ENCODE measurements at places on chromosomes 1 and 21.

- no peak for DNase-seq
Measured at GRCh38 chr1:181583598-181583997, 100.3 kb downstream of the CACNA1E start.

DNA sequence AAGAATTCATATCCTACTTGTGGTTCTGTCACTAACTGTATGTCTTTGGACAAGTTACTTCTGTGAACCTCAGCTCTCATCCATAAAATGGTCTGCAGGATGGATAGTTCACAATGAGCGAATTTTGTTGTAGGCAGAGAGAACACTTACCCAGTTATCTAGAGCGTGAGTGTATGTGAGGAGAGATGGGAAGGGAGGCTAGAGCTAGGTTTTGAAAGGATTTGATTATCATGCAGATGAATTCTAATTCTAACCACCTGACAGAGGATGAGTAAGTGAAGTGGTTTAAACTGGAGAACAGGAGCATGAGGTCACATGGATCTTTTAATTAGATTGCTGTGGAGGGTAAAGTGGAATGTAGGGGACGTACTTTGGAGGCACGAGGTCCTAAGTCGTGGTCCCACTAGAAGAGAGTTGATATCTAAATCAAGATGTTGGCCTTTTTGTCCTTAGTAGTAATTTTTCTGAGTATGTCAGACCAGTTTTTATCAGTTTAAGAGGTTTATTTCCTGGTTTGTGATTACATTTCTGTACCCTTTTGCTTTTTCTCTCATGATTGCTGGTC lies 5.0 kb downstream of the SUCO start:
- no peak for DNase-seq

DNA sequence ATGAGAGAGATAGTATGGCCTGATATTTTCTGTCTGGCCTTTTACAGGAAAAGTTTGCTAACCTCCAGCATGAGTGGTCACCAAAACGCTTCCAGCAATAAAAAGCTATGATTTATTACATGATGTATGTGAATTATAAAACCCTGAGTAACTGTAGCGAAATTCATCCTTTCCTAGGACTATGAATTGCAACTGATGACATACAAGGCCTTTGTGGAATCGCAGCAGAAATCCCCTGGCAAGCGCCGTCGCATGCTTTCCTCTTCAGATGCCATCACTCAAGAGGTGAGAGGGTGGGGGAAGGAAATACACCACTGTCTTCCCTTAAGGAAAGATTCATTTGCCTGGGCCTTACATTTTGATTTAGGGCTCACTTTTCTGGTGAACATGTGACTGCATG lies 117.9 kb downstream of the MACF1 start:
- no peak for DNase-seq

DNA sequence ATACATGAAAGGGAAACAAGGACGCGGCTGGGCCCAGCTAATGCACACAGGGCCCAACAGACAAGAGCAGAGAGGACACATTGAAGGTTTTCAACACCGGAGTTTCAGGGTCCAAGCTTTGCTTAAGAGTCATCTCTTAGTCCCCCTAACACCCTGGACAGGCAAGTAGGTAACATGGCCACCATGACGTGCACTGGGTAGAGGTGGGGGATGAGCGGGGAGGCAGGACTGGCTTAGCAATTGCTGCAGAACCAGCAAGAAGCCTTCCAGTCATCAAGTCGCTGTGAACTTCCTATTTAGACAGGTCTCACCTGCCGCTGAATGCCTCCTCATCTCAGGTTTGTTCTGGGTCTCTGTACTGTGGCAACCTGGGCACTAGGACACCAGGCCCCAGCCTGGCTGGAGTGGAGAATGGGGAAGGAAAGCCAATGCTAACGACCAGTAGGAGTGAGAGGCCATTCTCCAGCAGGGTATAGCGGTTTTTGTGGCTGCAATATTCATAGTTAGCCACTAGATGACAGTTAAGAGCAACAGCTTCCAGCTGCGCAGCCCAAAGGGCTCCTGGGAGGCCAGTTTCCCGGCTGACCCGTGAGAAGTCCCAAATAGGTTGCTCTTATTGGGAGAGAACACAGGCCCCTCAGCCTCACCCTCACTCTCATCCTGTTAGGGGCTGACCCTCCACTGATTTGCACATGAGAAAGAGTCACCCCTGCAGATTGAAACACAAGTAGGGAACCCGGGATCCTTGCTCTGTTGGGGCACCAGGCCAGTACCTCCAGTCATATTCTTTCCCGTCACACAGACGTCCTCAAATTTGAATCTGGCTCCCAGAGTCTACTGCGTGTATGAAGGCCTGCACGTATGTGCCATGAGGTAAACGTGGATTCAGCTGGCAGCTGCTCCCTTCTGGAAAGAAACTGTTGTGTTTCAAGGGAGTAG lies 6.0 kb upstream of the PIGC start:
- no peak for DNase-seq

DNA sequence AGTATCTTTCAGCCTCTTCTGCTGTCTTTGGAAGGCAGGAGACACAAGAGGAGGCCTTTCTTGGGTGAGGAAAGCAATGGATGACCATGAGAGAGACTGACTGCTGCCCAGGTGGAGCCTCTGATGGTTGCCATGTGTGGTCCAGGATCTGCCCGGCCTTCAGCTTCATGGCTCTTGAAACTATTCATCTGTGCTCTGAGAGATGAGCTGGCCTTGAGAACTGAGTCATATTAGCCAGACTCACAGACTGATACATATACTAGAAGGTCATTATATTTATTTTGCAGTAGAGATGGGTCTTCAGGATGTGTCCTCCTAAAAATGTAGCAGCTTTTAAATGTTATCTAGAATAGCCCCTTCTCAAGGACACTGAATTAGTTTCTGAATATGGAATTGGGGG lies 33.7 kb downstream of the PTGFRN start:
- no peak for DNase-seq

DNA sequence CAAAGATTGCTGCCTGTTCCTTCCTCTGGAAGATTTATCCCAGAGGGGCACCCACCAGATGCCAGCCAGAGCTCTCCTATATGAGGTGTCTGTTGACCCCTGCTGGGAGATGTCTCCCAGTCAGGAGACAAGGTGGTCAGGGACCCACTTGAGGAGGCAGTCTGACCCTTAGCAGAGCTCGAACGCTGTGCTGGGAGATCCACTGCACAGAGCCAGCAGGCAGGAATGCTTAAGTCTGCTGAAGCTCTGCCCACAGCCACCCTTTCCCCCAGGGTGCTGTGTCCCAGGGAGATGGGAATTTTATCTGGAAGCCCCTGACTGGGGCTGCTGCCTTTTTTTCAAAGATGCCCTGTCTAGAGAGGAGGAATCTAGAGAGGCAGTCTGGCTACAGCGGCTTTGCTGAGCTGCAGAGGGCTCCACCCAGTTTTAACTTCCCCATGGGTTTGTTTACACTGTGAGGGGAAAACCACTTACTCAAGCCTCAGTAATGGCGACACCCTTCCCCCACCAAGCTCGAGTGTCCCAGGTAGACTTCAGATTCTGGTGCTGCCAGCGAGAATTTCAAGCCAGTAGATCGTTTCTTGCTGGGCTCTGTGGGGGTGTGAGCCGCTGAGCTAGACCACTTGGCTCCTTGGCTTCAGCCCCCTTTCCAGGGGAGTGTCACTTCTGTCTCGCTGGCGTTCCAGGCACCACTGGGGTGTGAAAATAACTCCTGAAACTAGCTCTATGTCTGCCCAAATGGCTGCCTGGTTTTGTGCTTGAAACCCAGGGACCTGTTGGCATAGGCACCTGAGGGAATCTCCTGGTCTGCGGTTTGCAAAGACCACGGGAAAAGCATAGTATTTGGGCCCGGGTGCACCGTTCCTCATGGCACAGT lies 51.1 kb upstream of the PDC start:
- no peak for DNase-seq

DNA sequence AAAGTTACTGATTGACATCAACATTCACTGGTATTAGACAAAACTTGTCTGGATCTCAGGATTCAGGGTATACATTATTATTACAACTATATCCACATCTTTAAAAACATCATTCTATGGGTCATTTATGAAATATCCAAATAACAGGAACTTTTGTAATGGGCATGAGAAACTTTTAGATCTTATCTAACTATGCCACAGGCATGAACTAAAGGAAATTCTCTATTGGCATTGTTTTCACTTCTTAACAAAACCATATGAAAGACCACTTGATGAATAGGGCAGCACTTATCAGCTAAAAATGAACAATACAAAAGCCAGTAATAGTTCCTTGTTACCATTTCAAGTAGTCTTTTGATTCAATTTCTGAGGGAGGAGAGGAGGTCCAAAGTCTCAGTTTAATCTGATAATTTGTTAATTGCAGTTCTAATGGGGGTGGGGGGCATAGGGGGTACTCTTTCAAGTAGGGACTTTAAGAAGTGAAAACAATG lies 30.8 kb upstream of the CPLANE2 start:
- no peak for DNase-seq

DNA sequence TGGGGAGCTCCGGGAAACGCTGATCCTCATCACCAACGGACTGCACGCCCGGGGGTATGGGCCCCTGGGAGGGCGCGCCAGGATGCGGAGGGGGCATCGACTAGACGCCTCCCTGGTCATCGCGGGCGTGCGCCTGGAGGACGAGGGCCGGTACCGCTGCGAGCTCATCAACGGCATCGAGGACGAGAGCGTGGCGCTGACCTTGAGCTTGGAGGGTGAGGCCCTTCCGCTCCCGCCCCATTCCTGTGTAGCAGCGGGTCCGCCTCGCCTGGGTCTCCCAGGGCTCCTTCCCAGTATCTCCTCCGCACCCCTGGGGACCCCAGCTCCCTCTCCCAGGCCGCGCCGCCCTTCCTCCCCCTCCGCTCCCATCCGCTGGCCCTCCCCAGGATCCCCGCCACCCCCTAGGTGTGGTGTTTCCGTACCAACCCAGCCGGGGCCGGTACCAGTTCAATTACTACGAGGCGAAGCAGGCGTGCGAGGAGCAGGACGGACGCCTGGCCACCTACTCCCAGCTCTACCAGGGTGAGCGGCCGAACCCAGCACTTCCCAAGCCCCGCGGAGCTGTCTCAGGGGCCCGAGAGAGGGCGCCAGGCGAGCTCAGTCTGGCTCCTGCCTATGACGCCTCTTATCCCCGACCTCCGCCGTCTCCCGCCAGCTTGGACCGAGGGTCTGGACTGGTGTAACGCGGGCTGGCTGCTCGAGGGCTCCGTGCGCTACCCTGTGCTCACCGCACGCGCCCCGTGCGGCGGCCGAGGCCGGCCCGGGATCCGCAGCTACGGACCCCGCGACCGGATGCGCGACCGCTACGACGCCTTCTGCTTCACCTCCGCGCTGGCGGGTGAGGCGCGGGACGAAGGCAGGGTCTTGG lies 5.0 kb downstream of the HAPLN2 start:
- peak; percentile 73 for DNase-seq
